ENCODE measurements at places on chromosomes 4 and X.

DNA sequence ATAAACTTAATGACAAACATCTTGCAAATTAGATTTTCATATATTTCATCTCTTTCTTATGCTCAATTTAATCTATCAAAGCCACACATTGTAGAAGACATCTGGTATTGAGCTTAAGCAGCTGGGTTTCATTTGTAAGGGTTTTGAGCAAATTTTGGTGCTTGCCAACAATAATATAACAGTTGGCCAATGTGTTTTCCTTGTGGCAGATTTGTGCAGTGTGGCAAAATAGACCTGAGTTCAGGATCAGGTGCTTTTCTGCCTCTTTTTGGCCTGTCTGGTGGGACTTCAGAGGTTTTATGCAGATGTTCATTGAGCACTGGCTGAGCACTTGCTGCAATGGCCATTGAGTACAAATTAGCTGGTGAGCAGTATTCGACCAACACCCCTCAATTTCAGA lies 301.9 kb downstream of the BMPR1B start:
- DNase-seq, result no peak

GRCh38 chr4:38210396-38211114 lies 250.4 kb downstream of the PTTG2 start:
- DNase-seq, result no peak

DNA sequence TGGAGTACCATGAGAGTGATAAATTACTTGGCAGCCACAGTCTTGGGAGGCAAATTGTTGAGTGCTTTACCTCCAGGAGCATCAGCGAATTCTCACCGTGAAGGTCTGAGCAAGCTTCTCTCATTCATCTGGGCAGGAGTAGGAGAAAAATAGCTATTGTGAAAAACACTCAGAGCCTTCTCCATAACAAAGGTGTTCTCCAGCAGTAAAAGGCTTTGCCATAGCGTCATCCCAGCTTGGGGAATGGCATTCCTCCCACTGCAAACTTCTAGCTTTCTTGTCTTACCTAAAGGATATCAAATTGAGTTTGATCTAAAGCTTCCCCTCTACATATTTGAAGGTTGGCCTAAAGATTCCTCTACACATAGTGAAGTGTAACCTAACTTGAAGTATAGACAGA lies 29.8 kb upstream of the MAGEA11 start:
- DNase-seq, result no peak

DNA sequence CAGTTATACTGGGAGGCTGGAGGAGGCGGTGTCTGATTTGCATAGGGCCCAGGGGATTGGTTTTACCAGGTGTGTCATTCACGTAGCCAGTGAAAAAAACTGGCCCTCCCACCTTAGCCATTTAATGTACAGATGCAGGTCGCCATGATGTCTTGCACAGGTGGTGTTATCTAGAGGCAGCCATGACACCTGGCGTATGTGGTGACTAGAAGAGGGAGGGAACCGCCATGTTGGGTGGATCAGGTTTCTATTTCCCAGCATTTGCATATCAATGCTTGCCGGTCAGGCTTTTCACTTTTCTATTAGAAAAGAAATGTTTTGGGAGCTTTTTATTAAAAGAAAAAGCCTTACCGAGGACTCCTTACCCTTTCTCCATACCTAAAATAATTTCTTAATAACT lies 523.4 kb downstream of the ADGRL3 start:
- no peak for DNase-seq

GRCh38 chrX:9341291-9342201 lies 123.3 kb upstream of the TBL1X start:
- DNase-seq, result peak; percentile 7

Measured in anterior cingulate cortex (tissue), 58 donors.